T-helper 17 cell (primary cell): ENCODE measurements at places on chromosomes 2 and 18. TPM values are rescaled to one million over a fixed set of nuclear protein-coding genes. Genes with fewer than 3 reads are reported as not detected.

- DNase-seq = no peak
- H3K4me3 ChIP-seq = no peak overlapping the region
- H3K4me1 ChIP-seq = no peaks in the 10 kb centered on the region
- peaks cover 11% of the 10 kb centered on the region for H3K27me3 ChIP-seq
Observed at GRCh38 chr2:98902209-98903063, 33.6 kb downstream of the CRACDL start.

ALPP gene
- 0.29 TPM for total RNA-seq

- H3K4me1 ChIP-seq = no peaks in the 10 kb centered on the region
- H3K27me3 ChIP-seq = no peaks in the 10 kb centered on the region
- no peak overlapping the region for H3K4me3 ChIP-seq
- no peak overlapping the region for H3K27ac ChIP-seq
- no peaks in the 10 kb centered on the region for H3K36me3 ChIP-seq
- no peak for DNase-seq
Observed at GRCh38 chr2:220580113-220580512, 952.7 kb downstream of the SLC4A3 start.

GRCh38 chr2:25316101-25316500 is 25.6 kb downstream of the DNMT3A start:
- DNase-seq = no peak
- peak overlapping the region; percentile 78 for H3K27ac ChIP-seq
- peaks cover 2% of the 10 kb centered on the region for H3K36me3 ChIP-seq
- H3K27me3 ChIP-seq = no peaks in the 10 kb centered on the region
- no peak overlapping the region for H3K4me3 ChIP-seq
- H3K4me1 ChIP-seq = peaks cover 33% of the 10 kb centered on the region

DNA sequence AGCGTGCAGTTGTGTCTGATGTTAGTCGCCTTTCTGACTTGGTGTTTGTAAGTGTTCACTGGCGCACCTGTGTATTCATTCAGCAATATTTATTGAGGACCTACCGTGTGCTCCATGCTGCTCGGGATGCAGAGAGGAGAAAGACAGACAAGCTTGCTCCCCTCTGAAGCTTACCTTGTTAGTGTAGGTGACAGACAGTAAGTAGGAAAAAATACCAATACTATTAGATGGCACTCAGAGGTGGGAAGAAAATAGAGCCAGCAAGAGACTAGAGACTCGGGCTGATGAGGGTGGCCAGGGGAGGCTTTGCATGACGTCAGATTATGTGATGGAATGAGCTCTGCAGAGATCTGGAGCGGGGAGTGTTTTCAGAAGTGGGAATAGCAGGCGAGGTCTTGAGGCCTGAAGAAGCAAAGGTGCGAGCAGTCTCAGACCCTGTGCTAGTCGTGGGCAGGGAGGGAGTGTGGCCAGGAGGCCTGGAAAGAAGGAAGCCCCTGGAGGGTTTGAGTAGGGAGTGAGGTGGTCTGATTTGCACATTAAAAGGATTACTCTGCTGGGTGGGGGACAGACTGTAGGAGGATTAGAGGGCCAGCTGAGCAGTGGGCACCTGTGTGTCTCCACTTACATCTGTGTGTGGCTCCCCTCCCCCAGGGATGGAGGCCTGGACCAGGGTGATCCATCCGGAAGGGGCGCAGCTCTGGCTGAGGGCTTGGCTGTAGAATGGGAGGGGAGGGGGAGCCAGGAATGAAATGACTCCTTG is 11.8 kb downstream of the MTCL1 start:
- H3K27me3 ChIP-seq = peaks cover 47% of the 10 kb centered on the region
- no peak overlapping the region for H3K27ac ChIP-seq
- H3K36me3 ChIP-seq = no peaks in the 10 kb centered on the region
- no peak for DNase-seq
- peaks cover 2% of the 10 kb centered on the region for H3K4me1 ChIP-seq

DNA sequence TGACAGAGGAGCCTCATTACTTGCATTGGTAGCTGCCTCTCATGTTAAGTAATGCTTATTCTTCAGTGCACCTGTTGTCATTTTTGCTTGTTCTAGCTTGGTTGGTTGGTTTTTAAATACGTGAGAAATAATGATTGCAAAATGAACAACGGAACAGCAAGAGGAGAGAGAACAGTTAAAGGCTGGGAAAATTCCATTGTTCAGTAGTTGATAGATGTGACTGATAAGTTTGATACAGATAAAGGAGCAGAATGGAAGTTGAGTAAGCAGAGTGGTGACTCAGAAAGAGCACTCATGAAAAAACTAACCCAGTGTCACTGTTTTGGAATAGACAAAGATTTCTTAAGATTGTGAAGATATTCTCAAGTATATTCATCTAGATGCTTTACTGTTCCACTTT is 50.5 kb downstream of the MTA3 start:
- H3K4me3 ChIP-seq = no peak overlapping the region
- H3K27me3 ChIP-seq = no peaks in the 10 kb centered on the region
- peak overlapping the region; percentile 21 for H3K27ac ChIP-seq
- peaks cover 4% of the 10 kb centered on the region for H3K36me3 ChIP-seq

GRCh38 chr18:76712511-76713140 is 109.7 kb upstream of the ZNF236 start:
- no peaks in the 10 kb centered on the region for H3K27me3 ChIP-seq
- H3K4me3 ChIP-seq = no peak overlapping the region
- DNase-seq = no peak
- H3K27ac ChIP-seq = no peak overlapping the region
- no peaks in the 10 kb centered on the region for H3K36me3 ChIP-seq

GRCh38 chr2:218418321-218418716 is 604 bp upstream of the VIL1 start:
- DNase-seq = no peak
- no peak overlapping the region for H3K4me3 ChIP-seq
- H3K4me1 ChIP-seq = peaks cover 4% of the 10 kb centered on the region
- H3K27me3 ChIP-seq = no peaks in the 10 kb centered on the region

ARHGAP25 gene
- total RNA-seq = 75.6 TPM

DNA sequence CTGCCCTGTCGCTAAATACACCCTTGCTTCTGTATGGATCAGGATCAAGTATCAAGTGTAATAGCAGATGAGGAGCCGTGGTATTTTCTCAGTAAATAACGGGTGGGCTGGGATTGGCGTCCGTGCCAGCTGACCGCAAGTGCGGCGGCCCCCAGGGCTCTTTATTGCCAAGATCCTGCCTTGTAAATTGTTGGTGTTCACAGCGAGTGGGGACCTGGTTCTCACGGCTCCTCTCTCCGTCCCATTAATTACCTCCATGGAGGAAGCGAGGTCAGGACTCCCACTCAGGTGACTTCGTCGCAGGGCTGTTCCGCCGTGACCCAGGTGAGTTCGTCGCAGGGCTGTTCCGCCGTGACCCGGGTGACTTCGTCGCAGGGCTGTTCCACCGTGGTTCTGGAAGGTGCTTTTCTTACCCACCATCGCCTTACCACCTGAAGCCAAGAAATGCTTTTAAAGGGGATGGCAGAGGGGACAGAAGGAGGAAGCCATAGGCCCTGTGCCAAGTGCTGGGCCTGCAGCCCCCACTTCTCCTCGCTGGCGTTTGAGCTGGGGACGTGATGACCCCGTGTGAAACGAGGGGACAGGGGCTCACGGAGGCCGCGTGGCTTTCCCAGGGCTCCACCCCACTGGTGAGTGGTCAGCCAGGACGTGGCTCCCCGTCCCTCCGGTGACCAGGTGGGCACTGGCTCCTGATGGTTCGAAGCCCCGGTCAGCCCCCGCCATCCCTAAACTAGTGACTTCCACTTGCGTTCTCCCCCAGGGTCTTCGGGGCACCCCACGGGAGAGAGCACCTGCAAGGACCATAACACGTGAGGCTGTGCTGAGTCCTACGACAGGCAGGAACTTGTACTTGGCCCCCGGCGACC is 118.4 kb downstream of the TWIST2 start:
- no peak overlapping the region for H3K4me3 ChIP-seq
- H3K4me1 ChIP-seq = peaks cover 2% of the 10 kb centered on the region
- no peak for DNase-seq

GRCh38 chr2:14998546-14998945 is 366.0 kb downstream of the LRATD1 start:
- no peak for DNase-seq
- no peaks in the 10 kb centered on the region for H3K4me1 ChIP-seq
- H3K4me3 ChIP-seq = no peak overlapping the region

GRCh38 chr2:207833251-207833751 is 63.6 kb upstream of the FZD5 start:
- no peak overlapping the region for H3K4me3 ChIP-seq
- H3K27me3 ChIP-seq = no peaks in the 10 kb centered on the region
- H3K36me3 ChIP-seq = no peaks in the 10 kb centered on the region
- H3K4me1 ChIP-seq = peaks cover 4% of the 10 kb centered on the region
- DNase-seq = no peak

DNA sequence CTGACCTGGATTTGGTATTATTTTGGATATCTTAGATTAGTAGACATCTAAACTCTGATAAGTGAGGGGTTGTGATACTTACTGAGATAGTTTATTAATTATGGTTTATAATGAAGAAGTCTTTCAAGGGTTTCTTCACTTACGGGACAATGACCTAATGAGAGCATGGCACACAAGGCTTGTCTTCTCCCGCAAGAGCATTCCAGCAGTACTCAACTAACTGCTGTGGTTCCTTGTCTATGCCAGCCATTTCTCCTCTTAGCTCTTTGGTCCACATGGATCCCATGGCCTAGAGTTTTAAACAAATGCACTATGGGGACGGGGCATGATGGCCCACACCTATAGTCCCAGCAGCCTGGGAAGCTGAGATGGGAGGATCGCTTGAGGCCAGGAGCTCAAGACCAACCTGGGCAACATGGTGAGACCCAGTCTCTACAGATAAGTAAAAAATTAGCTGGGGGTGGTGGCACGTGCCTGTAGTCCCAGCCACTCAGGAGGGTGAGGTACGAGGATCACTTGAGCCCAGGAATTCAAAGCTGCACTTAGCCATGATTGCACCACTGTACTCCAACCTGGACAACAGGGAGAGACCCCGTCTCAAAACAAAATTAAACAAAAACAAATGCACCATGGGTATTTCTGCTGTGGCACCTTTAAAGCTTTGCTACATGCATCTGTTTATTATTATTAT is 161.7 kb upstream of the MYCN start:
- H3K36me3 ChIP-seq = no peaks in the 10 kb centered on the region
- H3K4me3 ChIP-seq = no peak overlapping the region
- no peaks in the 10 kb centered on the region for H3K4me1 ChIP-seq
- no peak for DNase-seq

DNA sequence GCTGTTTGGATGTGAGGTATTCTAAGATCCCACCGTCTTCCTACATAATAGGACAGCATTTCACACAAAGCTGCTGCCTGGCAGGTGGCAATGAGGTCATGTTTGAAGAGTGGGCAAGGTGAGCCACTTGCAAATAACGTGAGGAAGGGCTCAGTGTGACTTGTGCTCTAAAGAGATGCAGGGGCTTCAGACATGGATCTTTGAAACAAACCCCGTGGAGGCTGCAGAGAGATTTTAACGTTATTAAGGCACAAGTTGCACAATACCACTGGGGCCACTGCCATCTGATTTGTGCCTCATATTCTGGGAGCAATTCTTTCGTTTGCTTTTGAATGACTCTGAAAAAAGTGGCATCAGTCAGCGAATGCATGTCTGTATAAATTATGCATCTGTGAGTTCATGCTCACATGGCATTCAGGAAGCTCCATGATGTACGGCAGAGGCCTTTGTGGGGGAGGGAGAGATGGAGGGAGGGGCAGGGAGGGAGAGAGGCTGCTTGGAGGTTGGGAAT is 362.0 kb downstream of the SOX11 start:
- no peak overlapping the region for H3K4me3 ChIP-seq
- H3K27me3 ChIP-seq = no peaks in the 10 kb centered on the region
- H3K36me3 ChIP-seq = no peaks in the 10 kb centered on the region

GRCh38 chr2:158038901-158039300 is 62.8 kb upstream of the UPP2 start:
- no peak overlapping the region for H3K4me3 ChIP-seq
- DNase-seq = no peak
- H3K27me3 ChIP-seq = peaks cover 48% of the 10 kb centered on the region
- H3K36me3 ChIP-seq = no peaks in the 10 kb centered on the region
- peaks cover 10% of the 10 kb centered on the region for H3K4me1 ChIP-seq
- no peak overlapping the region for H3K27ac ChIP-seq

- peaks cover 2% of the 10 kb centered on the region for H3K36me3 ChIP-seq
- no peak overlapping the region for H3K27ac ChIP-seq
- H3K4me3 ChIP-seq = no peak overlapping the region
- H3K27me3 ChIP-seq = peaks cover 8% of the 10 kb centered on the region
Observed at GRCh38 chr2:178761759-178762371, 45.4 kb downstream of the TTN start.

GRCh38 chr2:237868631-237869342 is 9.4 kb downstream of the RAMP1 start:
- peaks cover 50% of the 10 kb centered on the region for H3K27me3 ChIP-seq
- no peak for DNase-seq
- H3K36me3 ChIP-seq = peaks cover 2% of the 10 kb centered on the region
- peaks cover 22% of the 10 kb centered on the region for H3K4me1 ChIP-seq
- peak overlapping the region; percentile 67 for H3K4me3 ChIP-seq
- H3K27ac ChIP-seq = no peak overlapping the region

DNA sequence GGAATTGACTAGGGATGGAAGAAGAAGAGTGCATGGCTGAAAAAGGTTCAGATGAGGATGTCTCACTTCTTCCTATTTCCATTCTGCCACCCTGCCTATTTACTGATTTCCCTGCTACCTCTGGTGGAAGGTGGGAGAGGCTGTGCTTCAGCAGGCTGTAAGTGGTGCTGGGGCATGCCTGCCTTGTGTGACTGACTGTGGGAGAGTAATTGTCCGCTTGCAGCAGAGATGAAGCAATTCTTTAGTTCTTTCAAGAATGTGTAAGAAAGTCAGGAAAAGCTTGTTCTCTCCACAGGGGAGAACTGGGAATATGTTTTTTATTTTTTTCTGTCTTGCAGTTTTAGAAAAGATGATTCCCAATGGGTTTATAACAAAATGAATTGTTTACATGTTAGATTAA is 72.5 kb upstream of the NYAP2 start:
- no peak overlapping the region for H3K27ac ChIP-seq
- DNase-seq = no peak
- no peaks in the 10 kb centered on the region for H3K4me1 ChIP-seq
- H3K27me3 ChIP-seq = peaks cover 4% of the 10 kb centered on the region
- no peaks in the 10 kb centered on the region for H3K36me3 ChIP-seq

DNA sequence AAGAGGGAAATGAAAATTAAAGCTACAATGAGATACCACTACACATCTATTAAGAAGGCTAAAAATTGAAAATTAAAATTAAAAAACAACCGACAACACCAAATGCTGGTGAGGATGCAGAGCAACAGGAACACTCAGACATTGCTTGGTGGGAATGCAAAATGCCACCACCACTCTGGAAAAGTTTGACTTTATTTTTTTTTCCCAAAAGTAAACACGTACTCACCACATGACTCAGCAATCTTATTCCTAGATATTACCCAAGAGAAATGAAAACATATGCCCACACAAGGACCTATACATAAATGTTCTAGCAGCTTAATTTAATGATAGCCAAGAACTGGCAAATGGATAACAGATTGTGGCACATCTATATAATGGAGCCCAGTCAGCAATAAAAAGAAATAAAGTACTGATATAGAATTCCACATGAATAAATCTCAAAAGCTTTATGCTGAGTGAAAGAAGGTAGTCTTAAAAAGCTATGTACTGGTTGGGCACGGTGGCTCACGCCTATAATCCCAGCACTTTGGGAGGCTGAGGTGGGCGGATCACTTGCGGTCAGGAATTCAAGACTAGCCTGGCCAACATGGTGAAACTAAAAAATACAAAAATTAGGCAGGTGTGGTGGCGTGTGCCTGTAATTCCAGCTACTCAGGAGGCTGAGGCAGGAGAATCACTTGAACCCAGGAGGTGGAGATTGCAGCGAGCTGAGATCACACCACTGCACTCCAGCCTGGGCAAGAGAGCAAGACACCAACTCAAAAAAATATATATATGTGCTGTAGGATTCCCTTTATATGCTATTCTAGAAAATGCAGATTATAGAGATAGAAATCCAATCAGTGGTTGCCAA is 4.2 kb upstream of the PROC start:
- no peak for DNase-seq
- H3K36me3 ChIP-seq = no peaks in the 10 kb centered on the region
- no peaks in the 10 kb centered on the region for H3K27me3 ChIP-seq
- H3K4me3 ChIP-seq = no peak overlapping the region
- H3K27ac ChIP-seq = no peak overlapping the region
